Stimulated activated CD4-positive, alpha-beta T cell treated with anti-CD3 and anti-CD28 coated beads, Interleukin-15, amount 100 ng/mL, for 48 hours (primary cell): ENCODE measurements at places on chromosomes 7 and 10.

DNA sequence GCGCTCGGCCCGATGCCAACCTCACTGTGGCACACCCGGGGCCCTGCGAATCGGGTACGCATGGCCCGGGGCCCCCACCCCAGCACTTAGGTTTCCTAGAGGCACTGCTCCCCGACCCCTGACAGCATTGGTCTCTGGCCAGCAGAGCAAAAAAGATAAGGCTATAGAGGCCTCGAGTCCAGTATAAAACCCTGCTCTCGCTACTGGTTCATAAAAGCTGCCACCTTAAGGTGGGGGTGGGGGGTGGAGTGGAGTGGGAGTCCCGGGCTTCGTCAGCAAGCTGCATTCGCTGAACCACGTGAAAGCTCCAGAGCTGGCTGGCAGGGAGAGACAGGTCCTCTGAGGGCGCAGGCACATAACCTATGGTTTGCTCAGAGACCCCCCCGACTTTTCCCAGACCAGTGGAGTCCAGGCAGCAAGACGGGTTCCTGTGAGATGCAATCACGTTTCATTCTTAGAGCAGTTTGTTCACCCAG is 1.3 kb downstream of the KAZALD1 start:
- no peak for DNase-seq

- DNase-seq = no peak
Observed at GRCh38 chr10:9238041-9238440, 1183.6 kb downstream of the GATA3 start.

GRCh38 chr7:36904802-36905201 is 180.5 kb upstream of the AOAH start:
- DNase-seq = no peak

GRCh38 chr10:3399756-3400155 is 227.2 kb upstream of the PITRM1 start:
- no peak for DNase-seq

DNA sequence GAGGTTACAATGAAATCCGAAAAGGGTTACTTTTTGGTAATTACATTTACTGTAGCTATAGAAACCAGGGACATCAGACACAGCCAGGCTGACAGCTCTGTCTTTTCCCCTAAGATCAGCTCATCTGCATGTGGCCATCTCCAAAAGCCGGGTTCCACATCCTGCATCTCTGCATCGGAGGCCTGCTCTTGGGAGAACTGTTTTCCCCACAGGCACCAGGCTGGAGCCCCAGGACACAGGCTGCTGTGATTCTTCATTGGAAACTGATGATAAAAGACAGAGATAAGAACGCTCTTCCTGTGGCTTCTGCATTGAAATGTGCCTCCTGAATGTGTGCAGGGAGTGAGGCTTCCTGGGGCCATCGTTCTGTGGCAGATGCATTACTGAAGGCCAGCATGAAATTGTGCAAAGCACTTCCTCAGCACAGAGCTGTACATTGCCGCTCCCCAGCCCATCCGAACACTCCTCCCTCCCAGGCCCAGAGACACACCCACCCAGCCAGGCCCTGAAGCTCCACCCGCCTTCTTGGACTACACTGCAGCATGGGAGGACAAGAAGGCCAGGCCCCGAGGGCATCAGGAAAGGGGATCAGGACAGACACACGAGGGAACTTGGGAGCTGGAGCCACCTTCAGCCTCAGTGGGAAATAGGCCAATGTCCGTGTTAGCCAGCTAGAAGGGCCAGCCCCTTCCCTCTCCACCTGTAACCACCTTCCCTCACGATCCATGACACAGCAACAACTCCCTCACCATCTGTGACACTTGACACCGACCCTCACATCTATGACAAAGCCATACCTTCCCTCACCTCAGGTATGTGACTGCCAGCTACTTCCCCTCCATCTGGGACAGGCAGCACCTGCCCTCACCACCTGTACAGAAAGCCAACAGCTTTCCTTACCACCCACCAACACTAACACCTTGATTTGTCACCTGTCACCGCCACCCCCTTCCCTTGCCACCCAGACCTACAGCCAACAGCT is 113.2 kb downstream of the GRID1 start:
- no peak for DNase-seq

DNA sequence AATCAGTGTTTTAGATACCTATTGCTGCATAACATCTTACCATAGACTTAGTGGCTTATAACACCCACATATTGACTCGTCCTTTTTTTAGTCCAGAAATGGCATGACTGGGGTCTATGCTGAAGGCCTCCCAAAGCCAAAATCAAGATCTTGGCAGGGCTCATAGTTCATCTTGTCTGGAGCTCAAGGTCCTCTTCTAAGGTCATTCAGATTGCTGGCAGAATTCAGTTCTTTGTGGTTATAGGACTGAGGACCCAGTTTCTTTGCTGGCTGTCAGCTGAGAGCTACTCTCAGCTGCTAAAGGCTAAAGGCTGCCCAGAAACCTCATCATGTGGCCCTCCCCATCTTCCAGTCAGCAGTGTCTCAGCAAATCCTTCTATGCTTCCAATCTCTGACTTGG is 165.5 kb downstream of the FAM107B start:
- no peak for DNase-seq

DNA sequence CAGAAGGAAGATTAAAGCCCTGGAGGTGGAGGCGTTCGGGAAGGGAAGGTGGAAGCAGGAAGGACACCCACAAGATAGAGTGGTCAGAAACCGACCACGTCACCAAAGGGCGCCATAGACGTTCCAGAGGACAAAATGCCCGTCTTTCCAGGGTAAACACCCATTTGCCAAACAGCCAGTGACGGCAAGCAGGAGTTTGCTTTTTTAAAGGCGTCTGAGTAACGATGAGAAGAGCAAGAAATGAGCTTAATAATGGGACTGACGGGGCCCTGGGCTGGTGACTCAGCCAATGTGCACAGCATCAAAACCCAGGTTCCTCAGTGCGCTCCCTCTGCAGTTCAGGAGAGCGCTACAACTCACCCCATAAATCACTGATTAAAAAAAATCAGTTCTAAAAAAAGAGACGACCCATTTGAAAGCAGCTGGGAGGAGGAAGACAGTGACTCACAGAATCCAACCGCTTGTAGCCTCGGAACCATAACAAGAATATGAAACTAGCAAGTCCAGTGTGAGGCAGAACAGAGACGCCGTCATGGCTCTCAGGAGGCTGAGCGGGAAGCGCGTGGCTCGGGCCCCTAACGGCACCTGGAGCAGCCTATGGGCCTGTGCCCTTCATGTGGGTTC is 5.9 kb downstream of the DIP2C start:
- no peak for DNase-seq

DNA sequence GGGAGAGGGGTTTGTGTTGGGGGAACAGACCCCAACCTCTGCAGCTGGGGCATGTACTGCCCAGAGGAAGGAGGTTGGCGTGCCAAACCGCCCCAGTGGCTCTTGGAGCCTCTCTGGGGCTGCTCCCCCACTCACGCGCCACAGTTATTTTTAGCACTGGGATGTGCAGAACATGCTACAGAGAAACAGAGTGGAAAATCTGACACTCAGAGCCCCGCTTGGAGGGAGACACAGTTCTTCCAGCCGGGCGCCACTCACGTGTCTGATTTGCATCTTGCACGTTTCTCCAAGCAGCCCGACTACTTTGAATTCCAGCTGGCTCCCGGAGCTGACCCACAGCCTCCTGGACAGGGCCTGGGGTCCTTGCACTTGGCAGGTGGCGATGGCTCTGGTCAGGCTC is 182.0 kb downstream of the RPS24 start:
- DNase-seq = no peak

- peak; percentile 51 for DNase-seq
Observed at GRCh38 chr10:44857363-44858016, 53.6 kb upstream of the TMEM72 start.

- DNase-seq = no peak
Observed at GRCh38 chr10:95810198-95810976, 54.4 kb downstream of the ENTPD1 start.

- no peak for DNase-seq
Observed at GRCh38 chr10:30189238-30189580, 129.8 kb upstream of the JCAD start.

- peak; percentile 12 for DNase-seq
Observed at GRCh38 chr10:91635401-91636400, 2.8 kb upstream of the PPP1R3C start.

- DNase-seq = no peak
Observed at GRCh38 chr10:124323111-124323725, 95.5 kb downstream of the OAT start.

DNA sequence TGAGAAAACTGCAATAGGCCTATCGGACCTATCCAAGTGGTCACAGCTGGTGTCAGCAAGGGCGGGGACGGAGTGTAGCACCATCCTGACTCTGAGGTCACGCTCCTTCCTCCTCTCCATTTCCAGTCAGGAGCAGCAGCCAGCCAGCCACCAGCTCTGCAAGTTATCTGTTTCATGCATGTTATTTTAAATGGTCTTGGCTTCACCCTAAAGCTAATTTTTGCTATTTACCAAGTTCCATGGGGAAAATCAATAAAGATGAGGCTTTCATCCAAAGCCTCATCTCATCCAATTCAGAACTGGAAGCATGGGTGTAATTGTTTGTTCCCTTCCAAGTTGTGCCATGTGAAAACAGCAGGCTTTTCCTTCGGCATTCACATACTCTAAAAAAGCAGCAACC is 49.3 kb downstream of the ICA1 start:
- DNase-seq = no peak

DNA sequence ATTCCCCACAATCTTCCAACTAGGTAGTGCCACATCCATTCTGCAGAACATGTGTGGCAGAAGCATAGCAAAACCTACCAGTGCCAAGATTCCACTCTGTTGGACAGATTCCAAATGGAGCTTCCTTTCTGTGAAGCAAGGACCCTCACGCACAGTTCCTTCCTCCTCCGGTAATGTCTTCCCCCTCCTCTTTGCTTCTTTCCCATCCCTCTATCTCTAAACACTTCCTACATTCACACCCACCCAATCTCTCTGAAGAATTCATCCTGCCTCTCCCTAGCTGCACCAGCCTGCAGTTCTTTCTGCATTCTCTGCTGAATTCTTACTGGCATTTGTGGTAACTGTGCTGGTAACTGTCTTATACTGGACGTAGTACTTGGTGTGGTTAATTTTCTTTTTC is 124.9 kb downstream of the RNLS start:
- DNase-seq = no peak

DNA sequence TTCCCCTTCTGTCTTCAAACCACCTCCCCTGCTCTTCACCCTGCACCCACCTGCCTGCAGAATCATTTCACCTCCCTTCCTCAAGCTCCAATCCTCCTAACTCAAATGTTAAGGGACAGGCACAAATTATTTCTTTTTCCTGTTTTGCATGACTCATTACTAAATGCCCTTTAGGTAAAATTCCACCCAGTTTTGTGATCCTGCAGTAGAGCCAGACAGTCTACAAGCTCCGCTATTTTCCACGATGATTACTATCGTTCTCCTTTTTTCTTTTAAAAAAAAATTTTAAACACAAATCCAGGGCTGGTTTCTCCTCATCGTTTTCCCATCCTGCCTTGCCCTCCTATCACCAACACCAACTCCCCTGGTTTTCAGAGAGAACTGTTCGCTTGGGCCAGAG is 186.8 kb upstream of the YAE1 start:
- DNase-seq = no peak

GRCh38 chr10:123868038-123869019 is 23.3 kb downstream of the CPXM2 start:
- no peak for DNase-seq

- DNase-seq = no peak
Observed at GRCh38 chr7:119936836-119937235, 336.1 kb upstream of the KCND2 start.

DNA sequence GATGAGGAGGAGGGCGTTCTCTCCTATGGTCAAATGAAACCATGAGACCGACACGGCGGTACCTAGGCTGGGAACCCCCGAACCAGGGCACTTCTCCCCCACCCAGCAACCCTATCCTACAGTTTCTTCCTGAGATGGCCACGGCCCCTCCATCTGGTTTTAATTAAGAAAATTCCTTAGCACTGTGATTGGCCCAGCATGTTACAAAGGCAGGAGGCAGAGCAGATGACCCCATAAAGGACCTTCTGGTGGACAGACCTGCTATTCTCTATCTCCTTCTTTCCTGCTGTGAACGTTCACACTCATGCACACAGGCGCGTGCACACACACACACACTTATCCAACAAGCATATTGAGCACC is 129.4 kb downstream of the RGS10 start:
- no peak for DNase-seq

- no peak for DNase-seq
Observed at GRCh38 chr10:90988802-90989201, 67.9 kb upstream of the ANKRD1 start.

DNA sequence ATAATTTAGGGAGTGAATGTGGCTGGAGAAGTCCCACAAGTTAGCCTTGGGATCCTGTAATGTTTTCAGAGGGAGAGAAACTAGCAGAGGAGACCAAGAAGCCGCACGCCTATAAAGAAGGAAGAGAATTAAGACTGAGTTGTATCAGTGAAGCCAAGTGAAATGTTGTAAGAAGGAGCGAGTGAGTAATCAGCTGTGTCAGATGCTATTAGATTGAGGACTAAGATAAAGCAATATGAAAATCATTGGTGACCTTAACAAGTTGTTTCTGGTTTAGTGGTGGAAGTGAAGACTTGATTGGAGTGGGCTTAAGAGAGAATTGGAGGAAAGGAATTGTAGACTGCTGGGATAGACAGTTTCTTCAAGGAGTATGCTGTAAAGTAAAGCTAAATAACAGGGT is 8.8 kb downstream of the CCSER2 start:
- DNase-seq = no peak

GRCh38 chr7:80882213-80882801 is 36.5 kb downstream of the SEMA3C start:
- DNase-seq = no peak

- no peak for DNase-seq
Observed at GRCh38 chr7:2953588-2954407, 89.9 kb downstream of the CARD11 start.

- DNase-seq = no peak
Observed at GRCh38 chr10:126133906-126134656, 237.7 kb downstream of the FANK1 start.

DNA sequence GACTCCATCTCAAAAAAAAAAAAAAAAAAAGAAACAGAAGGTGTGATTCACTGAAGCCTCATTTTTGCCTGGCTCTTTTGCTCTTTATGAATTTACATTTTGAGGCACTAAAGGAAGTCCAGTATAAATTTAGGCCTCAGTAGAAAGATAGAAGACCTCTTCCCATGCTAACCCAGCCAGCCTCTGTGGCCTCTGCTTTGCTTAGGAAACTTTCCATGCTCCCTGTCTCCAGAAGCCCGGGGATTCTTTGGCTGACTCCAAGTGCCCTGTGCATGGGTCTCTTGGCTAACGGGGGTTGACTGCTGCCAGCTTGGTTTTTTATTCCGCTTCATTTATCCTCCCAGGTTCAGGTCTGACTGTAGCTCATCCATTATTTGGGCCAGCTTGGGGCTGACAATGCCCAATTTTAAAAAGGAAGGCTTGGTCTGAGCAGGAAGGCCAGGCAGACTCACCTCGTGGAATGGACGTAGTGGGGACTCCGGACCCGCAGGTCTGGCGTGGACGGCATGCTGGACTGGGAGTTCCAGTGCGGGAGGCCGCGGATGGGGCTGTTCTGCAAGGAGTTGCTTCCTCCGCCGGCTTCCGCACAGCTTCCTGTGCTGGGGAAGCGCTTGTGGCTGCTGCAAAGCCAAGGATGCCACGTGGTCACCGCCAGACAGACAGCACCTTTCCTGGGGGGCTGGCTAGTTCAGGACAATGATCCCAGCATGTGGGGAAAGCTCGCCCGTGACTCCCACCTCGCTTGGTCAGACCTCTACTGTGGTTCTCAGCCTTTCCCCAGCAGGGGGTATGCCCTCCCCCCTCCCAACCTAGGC is 72.3 kb downstream of the PRPF18 start:
- DNase-seq = no peak

GRCh38 chr7:22694597-22695207 is 32.3 kb upstream of the IL6 start:
- DNase-seq = no peak

- DNase-seq = no peak
Observed at GRCh38 chr10:38038107-38038931, 27.8 kb downstream of the ZNF33A start.
